ENCODE measurements at places on chromosomes 5 and 9. TPM values are rescaled to one million over a fixed set of nuclear protein-coding genes. Genes with fewer than 3 reads are reported as not detected.

DNA sequence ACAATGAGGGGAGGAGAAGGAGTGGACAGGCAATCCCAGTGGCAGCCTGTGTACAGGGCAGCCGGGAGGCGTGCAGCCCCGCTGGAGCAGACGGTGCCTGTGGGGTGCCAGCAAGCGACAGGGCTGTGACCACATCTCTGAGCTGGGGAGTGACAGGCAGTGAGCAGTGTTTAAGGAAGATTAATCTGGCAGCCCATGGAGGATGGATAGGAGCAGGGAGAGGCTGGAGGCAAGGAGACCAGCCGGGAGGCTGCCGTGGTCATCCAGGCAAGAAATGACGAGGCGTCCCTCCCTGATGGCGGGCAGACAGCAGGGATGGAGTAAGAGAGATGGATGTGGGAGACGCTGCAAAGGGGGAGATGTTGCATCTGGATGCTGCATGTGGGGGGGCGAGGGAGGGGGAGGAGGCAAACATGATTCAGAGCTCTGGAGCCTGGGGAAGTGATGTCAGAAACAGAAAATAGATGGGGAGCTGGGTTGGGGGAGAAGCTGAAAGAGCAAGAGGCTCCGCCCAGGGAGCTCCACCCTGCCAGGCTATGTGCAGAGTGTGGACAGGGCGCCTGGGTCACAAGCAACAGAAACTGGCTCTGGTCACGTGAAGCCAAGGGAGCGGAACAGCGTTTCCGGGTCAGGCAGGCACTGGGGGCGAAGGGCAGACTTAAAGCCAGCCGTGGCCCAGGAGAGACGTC is 12.6 kb downstream of the UNC5A start:
- DNase-seq: no peak

DNA sequence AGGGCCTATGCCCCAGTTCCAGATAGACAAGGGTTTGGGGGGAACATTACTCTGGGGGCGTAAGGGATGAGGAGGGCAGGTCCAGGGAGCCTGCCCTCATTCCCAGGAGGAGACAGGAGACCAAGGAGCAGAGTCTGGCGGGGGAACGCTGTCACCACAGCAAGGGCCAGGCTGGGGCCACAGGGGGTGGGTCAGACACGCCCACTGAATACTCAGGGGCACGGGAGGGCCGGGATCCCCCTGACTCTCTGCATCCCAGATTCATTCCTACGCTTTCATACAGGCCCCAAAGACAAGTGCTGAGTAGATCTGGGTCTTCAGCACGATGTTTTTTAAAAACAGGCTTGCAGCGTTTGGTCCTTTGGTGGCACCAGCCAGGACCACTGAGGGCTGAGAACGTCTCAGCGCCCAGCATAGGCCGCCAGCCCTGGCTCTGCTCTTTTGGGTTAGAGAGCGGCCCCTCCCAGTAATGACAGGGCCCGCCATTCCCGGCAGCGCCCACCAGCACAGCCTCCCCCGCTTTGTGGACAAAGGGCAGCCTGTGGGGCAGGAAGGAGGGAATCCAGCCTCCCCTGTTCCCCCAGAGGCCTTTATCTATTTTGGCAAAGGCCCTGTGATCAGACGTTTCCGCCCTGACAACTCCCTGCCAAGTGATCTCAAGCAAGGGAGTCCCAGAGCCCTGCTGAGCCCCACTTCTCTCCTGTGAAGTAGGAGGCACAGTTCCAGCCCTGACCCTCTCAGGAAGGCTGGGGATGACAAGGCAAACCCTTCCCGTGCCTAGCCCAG is 24.9 kb downstream of the NEK6 start:
- DNase-seq: no peak

GRCh38 chr5:103345461-103345860 is 86.9 kb downstream of the MACIR start:
- DNase-seq: no peak

DNA sequence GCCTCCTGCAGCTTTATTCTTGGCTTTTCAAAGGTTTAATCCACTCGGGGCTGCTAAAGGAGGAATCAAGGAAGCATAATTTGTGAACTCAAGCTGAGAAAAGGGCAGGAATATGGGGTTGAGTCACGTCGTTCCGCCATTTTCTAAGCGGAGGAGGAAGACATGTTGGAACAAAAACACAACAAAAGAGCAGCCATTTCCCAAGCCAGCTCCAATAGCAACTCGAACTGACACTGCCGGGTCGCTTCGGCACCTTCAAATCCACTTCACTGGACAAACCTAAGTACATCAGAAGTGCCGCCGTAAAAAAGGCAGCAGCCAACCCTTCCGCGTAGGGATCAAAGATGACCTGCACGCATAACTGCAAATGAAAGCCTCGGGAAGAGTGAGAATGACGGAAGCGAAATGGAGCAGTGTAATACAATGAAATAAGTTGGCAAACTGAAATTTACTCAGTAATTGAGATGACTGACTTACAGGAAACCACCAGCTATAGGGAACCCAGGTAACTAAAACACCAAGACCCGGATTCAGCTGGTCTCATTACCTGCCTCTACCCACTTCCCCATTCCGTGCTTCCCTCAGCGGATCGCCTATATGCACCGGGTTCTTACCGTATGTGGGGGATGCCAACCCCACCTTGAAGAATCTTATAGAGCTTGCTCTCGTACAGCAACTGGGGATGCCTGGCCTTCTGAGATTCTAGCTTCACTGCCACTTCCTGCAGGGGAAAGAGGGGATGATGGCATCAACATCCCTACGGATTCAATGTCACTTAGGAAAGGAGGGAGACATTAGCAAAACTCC is 1.6 kb downstream of the CSNK1A1 start:
- peak; percentile 35 for DNase-seq

GRCh38 chr9:97964901-97965300 is 18.2 kb upstream of the ANP32B start:
- no peak for DNase-seq

- DNase-seq: no peak
These were observed 149.2 kb upstream of the CYLC2 start for GRCh38 chr9:102845827-102846371.

- peak; percentile 43 for DNase-seq
These were observed 25.7 kb downstream of the UTP15 start for GRCh38 chr5:73591102-73591695.

DNA sequence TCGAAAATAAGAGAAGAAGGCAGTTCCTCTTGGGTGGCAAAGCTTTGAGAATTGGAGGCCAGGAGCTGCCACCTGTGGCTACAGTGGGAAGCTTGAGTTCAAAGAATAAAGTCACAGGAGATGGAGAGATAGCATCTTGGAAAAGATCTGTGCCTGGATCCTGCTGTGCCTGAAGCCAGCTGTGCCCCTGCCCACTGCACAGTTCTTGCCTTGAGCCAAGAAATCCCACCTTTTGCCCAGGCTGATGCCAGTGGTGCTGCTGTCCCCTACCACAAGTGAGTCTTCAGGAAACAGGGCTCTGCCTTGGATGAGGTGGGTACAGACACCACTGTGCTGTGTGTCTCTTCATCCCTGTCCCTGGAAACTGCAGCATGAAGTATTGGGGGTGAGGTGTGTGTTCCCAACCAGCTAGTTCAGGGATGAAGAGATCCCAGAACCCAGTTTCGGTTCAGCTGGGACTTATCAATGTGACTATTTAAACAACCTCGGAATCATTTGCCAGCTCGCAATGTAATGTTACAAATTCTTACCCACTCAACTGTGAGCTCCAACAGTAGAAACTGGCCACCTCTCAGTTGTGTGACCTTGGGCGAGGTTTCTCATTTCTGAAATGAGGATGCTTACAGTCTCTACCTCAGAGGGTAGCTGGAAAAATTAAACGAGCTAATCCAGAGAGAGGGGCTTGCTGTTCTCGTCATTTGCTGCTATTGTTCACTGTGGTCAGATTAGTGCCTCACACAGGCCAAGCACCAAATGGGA is 5.9 kb downstream of the IER5L start:
- DNase-seq: no peak

DNA sequence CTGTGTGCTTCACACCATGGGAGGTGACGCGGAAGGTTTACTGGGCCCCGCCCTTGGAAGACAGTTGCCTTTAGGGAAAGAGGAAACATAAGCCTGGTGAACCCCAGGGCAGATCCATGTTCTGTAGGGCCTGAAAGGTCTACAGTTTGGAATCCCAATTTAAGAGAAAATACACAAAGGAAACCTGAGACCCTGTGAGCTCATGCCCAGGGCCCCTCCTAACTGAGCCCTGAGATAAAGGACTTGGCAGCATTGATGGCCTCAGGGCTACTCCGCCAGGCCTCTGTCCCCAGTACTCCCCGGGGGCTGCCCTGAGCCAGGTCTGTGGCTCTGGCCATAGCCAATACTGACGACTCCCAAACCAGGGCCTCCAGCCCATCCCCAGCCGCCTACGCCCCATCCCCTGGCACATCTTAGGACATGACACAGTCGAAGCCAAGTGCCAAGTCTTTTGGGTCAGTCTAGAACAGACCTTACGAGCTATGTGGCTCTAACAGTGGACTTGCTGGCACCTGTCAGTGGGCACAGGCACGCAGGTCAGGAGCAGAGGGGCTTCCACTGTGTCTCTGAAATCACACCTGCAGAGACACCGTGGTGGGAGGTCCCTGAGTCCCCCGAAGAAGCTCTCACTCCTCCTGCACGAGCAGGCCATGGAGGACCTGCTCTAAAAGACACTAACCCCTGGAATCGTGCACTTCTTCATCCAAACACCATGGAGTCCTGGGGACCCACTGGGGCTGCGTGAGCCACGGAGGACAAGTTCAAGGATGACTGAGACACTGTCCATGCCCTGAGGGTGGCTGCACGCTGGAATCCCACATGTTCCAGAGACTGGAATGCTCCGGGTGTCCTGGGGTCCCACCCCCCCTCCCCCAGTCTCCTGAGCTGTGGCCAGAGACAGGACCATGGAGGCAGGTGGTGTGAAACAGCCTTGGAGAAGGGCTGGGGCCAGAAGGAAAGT is 40.3 kb upstream of the BARHL1 start:
- no peak for DNase-seq

GRCh38 chr5:15472116-15472515 is 27.9 kb upstream of the FBXL7 start:
- DNase-seq: peak; percentile 20

- DNase-seq: no peak
These were observed 18.4 kb downstream of the SLC25A46 start for GRCh38 chr5:110757118-110757729.

DNA sequence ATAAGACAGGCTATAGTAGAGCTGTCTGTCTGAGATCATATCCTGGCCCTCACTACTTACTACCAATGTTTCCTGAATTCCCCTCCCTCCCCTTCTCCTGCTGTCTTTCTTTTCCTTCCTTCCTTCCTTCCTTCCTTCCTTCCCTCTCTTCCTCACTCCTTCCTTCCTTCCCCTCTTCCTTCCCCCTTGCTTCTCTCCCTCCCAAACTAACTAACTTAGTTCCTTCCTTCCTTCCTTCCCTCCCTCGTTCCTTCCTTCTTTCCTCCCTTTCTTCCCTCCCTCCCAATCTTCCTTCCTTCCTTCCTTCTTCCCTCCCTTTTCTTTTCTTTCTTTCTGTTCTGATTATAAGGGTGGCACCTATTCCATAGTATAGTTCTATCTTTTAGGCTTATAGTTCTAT is 150.0 kb upstream of the GDNF start:
- DNase-seq: no peak

The GNA14 gene
- total RNA-seq: 5.5 TPM

The CATSPER3 gene
- total RNA-seq: not detected

The NTRK2 gene
- not detected for total RNA-seq

The FAXDC2 gene
- total RNA-seq: 9.6 TPM

The CDKN2B-AS1 gene
- 0.07 TPM for total RNA-seq

Measured in H7 (cell line).